Left lobe of liver (tissue), 2 donors: ENCODE measurements at places on chromosomes 16 and 17. TPM values are rescaled to one million over a fixed set of nuclear protein-coding genes. Genes with fewer than 3 reads are reported as not detected.

The TP53TG3F gene
- total RNA-seq, result not detected

GRCh38 chr16:11621920-11622651 lies 35.4 kb upstream of the LITAF start:
- no peak for DNase-seq

The KRT13 gene
- total RNA-seq, result not detected

The PARD6A gene
- 3.4 TPM for total RNA-seq

GRCh38 chr17:8386841-8387240 lies 3.8 kb upstream of the RPL26 start:
- no peak for DNase-seq

GRCh38 chr17:78049609-78050008 lies 78.9 kb downstream of the TMC6 start:
- no peak for DNase-seq

DNA sequence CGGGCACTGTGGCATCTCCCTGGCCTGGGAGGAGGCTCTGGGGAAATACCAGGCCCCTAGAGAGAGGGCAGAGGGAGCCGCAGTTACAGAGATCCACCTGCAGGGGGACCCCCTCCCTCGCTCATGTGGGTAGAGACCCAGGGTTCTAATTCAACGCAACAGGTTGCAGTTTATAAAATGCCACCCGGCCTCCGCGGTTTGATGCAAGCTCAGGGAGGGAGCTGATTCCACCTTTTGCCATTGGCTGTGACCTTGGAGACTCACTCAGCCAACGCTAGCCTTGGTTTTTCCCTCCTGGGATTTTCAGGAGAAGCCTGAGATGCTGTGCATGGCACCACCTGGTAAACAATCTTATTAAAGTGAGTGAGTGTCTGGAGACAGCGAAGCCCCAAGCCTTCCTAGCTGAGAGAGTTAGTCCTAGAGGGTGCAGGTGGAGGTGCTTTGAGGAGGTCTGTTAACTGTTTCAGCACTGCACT lies 12.1 kb downstream of the TTLL6 start:
- peak; percentile 66 for DNase-seq

DNA sequence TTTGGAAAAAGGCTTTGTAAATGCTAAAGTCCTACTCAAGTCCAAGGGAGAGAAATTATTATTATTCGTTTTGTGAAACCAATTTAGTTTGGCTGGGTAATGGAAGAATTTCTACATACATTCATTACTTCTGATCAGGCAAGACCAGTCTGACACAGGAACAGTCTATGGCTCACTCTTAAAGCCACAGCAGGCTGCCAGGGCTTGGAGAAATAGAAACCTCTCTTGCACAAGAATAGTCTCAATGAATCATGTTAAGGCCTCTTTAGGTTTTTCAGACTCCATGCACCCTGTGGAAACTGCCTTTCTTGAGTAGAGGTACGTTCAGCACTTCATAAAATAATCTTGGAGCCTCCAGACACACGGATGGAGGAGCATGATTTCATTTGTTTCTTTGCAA lies 167.7 kb downstream of the IRX3 start:
- no peak for DNase-seq

The KCNH4 gene
- not detected for total RNA-seq

DNA sequence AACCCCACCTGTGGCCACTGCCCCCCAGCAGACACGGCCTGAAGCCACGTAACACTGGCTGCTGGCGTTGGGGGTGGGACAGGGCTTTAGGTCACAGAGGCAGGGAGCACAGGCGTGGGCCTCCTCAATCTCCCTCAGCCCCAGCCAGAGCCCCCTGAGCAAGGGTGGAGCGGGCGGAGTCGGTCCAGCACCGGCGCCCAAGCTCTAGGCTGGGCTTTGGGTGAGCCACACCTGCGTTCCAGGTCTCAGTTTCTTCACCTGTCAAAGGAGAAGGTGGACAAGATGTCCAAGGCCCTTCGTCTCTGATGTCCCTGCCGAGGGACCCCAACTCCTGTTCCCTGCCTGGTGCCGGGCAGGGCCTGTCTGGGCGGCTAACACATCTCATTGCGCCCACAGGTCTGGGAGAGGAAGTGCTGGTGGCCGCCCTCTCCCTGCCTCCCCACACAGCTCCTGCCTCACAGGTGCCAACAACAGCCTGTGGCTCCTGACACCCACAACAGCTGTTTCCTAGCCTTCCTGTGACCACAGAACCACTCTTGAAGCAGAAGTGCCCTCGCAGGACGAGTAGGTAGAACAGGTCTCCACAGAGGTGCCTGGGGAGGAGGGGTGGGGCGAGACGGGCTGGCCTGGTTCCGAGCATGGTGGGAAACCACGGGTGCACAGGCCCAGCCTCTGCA lies 12.0 kb downstream of the FAM83G start:
- no peak for DNase-seq
